ENCODE measurements at places on chromosomes 12 and 14.
A peak's percentile ranks its signal among the peaks of the same experiment; 100 is the strongest.

DNA sequence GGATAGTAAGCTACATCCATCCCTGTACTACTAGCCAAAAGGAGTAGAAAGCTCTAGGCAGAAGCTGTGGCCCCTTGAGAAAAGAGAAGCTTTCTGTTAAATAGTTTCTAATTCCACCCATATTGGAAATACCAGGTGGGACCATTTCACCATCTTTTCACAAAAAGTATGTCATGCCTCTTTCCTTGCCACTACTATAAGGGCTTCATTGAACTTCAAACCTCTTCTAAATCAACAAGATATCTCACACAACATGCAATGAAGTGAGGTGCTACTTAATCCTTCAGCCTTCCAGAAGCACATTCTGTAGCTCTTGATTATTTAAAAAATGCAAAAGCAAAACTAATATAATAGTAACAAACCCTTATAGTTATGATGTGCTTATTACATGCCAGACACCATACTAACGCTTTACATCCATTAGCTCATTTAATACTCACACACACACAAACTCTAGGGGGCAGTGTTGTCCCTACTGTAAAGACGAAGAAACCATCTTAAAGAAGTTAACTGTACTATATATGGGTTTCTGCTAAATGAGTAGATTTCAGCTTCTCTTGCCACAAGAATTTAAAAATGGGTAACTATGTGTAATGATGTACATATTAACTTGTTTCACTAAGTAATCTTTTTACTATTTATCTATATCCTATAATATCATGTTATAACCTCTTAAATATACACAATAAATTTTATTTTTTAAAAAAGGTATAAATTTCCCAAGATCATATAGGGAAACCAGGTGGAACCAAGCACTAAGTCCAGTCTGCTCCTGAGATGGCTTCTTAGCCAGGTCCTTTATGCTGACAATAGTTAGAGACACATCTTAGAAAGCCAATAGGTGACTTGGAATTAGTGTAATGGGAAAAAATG, 124.4 kb downstream of the RPS29 start:
- DNase-seq: peak; percentile 72

GRCh38 chr14:102510616-102511520, 1.3 kb upstream of the ANKRD9 start:
- peak; percentile 98 for DNase-seq

DNA sequence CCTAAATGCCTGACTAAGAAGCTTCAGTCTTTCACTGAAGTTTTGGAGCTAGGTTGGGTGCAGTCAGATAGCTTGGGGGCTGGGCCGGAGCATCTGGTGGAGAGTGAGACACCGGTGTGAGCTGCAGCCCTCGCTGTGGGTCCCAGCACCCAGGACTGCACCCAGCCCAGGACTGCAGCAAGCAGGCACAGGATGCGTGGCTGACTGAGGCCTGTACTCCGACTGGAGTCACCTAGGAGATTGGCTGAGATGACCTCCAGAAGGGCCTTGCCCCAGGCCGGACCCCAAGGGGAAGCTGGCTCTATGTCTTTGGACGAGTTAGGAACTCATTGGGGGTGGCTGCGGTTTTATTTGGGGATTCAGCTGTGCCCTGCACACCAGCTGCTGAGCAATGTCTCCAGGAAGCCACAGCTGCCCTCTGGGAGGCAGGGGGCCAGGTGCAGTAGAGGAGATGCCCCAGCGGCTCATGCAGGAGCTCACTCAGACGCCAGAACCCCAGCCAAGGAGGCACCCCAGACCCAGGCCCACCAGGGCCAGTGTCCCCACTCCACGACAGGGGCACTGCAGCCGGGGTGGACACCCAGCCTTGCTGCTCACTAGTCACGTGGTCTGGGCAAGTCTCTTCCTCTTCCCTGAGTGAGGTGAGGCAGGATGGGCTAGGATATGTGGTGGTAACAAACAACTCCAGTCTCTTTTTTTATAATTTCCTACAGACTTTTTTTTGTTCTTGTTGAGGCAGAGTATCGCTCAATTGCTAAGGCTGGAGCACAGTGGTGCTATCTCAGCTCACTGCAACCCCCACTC, 31.8 kb upstream of the RCOR1 start:
- DNase-seq: no peak

DNA sequence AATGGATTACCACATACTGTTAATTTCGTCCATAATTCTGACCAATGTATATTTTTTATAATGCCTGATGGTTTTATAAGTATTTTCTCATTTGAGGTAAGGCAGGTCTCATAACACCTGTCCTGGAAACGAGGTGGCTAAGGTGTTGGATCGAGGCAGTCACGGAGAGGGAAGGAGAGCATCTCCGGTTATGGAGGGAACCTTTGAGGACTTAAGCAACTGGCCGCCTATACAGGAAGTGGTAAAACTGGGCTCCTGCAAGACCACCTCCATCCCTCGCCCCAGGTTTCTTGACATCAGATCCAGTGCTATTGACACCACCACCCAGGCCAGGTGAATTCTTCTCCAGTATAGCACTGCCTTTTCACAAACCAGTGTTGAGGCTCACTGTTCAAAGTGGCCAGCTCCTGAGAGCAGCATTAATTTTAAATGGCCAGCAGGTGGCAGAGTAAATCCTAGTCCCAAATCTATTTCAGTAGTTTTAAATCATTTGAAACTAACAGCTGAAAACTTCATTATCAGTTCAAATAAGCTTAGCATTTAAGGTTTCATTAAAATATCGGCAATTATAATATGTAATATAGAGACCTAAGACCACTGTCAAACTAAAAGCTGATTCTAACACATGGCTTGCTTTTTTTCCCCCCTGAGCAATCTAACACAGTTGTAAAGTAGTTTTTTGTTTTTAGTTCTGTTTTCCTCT, 100.8 kb downstream of the PPM1A start:
- DNase-seq: peak; percentile 71

DNA sequence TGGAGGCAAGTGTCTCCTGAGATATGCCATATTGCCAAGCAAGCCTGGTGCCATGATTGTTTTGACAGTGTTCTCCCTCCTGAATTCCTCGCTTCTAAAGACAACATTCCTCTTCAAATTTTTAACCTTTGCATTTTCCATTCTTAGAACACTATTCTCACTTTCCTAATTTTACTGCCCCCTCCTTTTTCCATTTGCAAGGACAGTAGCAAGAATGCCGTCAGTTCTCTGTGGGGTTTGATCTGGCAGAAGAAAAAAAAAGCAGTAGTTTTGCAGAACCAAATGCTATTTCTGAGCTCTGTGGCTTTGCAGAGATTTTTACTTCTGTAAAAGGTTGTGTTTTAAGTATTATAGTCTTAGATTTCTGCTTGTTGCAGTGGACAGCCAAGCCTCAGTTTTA, 295.2 kb downstream of the NUAK1 start:
- DNase-seq: no peak

DNA sequence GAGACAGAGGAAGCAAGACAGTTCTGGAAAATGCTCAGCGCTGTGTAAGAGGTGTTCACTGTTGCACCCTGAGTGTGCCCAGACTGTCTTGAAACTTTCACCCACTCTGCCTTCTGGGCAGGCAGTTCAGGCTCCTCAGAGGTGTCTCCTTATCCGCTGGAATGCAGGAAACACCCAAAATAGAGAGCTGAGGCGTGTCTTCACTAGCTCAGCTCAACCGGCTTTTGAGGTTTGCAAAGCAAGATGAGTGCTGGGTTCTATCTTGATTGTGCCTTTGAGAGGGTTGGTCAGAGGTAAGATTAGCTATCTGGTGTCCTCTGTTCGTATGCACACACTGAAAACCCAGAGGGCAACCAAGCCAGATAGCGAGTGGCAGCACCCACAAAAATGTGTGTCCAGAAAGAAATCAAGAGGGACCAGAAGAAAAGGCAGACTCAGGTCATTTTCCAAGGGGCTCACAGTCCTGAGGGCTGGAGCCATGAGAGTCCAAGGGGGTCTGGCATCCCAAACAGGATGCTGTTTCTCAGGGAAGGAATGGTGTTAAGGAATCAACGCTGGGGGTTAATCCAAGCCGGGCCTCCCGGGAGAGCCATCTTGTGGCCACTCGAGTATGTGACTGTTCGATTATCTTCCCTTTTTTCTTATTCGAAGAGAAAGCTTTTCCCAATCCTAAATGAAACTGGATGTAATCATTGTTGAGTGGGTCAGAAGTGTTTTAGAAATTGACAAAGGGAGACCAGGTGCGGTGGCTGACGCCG, 47.1 kb downstream of the TBX3 start:
- DNase-seq: peak; percentile 87

DNA sequence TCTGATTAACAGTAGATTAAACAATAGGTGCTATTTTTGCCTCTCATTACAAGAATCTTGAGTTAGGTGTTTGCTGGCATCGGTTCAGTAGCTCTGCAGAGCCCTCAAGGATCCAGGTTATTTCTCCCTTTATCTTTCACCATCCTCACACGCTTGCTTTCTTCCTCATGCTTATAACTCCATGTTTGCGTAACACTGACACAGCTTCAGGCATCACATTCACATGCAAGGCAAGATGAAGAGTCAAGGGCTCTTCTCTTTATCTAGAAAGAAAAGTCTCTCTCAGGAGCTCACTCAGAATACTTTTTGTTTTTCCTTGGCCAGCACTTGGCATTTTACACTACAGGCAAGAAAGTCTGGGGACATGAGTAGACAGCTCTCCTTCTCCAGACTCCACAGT, 24.2 kb upstream of the PTHLH start:
- no peak for DNase-seq

GRCh38 chr14:105307052-105307727, 6.4 kb upstream of the BRF1 start:
- no peak for DNase-seq

GRCh38 chr12:121811434-121812319, 7.9 kb downstream of the SETD1B start:
- peak; percentile 94 for DNase-seq

- DNase-seq: peak; percentile 95
Measured at GRCh38 chr14:104149617-104150135, 11.3 kb downstream of the KIF26A start.

DNA sequence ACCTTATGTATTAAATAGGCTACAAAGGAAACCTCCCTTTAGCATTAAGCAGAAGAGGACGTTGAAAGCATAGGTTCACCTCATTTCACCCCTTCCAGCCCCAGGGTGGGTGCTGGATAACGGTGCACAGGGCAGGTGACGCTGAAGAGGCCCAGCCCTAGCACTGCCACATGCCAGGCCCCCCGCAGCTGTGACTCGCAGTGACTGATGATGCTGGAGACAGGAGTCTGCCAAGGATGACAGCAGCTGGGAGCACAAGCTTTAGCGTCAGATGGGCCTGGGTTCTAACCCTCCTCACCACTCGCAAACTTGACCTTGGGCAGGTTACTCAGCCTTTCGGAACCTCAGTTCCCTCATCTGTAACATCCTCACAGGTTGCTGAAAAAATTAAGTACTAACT, 76.7 kb downstream of the TBK1 start:
- DNase-seq: peak; percentile 68

All from endodermal cell (in vitro differentiated cells).